HAP-1 (cell line): ENCODE measurements at places on chromosomes 7 and 10.

DNA sequence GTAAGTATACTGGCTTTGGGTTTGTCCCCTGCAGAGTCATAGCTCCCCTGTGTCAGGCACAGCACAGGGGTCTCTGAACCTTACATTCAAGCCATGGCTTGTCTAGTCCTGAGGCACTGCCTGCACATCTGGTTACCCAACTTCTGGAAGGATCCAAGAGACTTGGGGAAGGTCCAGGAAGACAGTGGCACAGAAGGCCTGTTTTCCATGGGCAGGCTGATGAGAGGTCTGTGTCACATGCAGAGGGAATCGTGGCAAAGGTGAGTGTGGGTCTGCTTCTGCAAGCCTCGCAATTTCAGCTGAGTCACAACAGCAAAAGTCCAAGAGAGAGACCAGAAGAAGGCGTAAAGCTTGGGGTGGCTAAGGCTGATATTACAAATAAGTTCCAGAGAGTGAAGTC is 28.4 kb upstream of the BMPR1A start:
- no peak for DNase-seq

DNA sequence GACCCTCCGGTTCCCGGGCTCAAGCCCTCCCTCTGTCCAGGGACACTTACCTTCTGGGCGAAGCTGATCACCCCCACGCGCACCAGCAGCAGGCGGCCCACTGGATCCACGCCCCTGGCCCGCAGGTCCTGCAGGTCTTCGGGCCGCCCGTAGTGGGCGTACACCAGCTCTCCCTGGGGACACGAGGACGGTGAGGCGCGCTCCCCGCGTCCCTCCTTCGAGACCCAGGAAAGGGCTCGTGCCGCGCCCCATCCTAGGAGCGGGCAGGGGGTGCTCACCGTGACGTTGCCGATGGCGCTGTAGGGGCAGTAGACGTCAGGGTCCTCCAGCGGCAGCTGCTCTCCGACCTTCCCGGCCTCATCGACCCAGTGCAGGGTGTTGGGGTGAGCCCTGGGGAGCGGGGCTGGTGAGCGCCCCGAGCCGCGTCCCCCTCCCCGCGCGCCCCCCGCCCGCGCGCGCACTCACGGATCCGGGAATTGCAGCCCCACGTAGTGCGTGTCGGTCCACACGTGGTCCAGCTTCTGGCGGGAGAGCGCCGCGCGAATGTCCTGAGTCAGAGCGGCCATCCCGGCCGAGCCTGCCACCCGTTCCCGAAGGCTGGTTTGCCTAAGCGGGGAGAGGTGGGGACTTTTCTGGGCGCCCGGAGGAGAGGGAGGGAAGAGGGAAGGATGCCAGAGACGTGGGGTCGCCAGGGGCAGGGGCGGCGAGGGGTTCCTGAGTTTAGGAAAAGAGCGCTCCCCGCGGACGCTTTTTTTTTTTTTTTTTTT is 8.2 kb downstream of the TFR2 start:
- peak; percentile 85 for DNase-seq

DNA sequence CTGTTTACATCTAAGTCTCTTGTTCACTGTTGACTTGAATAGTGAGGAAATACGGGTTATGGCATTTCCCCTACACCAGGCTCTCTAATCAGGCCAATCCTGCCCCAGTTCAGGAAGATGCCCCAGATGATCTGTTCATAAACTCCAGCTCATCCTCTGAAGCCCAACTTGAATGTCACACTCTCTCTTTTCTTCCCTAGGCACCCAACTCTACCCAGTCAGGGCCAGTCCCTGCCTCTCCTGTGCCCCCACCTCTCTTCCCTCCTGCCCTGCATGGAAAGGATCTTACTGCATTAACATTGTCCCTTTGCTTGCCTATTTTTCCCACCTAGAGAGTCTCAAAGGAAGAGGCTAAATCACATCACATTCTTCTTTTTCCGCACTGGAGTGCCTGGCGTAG is 10.6 kb upstream of the TRPV6 start:
- DNase-seq: no peak

DNA sequence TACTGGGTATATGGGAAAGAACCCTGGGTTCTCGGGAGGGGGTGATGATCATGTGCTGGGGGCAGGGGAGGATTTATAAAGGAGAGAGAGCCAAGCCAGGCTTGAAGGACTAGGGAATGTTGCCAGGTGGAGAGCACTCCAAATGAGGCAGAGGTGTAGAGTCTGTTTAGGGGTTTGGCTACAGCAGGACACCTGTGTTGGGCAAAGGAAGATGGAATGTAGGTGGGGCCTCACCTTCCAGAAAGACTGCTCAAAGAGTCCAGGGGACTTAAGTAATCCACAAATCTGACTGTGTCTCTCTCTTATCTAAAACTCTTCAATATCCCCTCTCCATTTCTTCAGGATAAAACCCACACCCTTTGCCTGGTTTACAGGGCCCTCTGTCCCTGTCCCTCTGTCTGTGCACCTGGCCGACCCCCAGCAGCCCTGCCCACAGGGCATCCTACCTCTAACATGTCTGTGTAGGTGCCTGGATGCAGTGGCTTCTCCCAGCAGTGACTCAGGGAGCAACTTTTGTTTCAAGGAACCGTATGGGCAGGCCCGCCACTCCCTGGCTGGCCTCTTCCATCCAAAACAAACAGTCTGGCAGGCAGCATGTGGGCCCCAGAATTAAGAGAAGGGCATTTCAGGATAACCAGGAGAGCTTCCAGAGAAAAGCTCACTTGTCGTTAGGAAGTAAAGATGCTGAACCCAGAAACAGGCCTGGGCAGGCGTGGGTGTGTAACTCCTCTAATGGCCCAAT is 10.6 kb upstream of the PLEKHA1 start:
- DNase-seq: no peak

DNA sequence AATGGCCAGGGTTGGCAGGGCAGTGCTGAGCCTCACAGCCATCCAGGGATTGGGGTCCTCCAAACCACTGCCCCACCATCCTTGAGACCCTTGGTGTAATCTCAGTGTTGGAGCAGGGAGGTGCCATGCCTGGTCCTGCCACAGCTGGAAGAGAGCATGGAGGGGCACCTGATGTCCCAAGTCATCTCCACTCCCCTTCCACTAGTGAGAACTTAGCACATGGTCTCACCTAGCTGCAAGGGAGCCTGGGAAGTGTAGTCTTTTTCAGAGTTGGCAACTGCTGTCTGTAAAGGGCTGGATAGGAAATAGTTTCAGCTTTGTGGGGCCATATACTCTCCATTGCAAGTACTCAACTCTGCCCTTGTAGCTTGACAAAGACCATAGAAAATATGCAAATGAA is 238.7 kb downstream of the RPS24 start:
- no peak for DNase-seq

GRCh38 chr7:155386608-155387007 is 71.3 kb upstream of the EN2 start:
- no peak for DNase-seq

DNA sequence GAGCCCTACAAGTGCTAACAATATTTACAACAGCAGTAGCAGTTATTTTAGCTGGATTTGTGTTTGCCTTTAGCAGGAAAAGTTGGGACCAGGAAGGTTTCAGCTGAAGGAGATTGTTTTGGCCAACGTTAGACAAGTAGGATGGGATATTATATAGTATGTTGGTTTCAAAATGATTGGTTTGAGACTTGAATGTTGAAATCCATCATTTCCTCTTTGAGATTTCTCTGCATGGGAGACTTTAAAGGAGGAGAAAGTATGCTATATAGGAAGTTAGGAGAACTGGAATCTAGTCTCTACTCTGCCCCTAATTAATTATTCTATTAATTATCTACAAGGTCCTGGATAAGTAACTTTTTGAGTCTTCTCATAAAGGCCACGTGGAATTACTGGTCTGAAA is 263.8 kb downstream of the PTEN start:
- no peak for DNase-seq
